Nucleus accumbens (tissue), 56 donors: ENCODE measurements at places on chromosomes 5 and 9.

GRCh38 chr9:94127806-94128205, 43.5 kb downstream of the PTPDC1 start:
- DNase-seq: no peak

DNA sequence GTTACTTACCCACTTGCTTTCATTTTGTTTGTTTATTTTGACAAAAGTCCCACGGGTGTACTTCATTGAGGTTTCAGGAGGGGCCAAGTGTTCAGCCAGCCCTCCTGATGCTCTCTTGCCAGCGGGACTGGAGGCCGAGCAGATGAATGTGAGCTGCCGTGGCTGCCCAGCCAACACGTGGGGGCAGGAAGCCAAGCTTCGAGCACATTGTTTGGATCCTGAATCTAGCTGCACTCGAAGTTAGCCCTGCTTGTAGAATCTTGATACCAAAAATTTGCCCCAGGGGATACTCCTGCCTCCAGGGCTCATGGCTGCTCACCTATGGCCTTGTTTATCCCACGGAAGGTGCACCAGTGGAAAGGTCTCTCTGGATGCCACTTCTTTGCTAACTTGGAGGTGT, 49.3 kb downstream of the RASGEF1C start:
- no peak for DNase-seq

DNA sequence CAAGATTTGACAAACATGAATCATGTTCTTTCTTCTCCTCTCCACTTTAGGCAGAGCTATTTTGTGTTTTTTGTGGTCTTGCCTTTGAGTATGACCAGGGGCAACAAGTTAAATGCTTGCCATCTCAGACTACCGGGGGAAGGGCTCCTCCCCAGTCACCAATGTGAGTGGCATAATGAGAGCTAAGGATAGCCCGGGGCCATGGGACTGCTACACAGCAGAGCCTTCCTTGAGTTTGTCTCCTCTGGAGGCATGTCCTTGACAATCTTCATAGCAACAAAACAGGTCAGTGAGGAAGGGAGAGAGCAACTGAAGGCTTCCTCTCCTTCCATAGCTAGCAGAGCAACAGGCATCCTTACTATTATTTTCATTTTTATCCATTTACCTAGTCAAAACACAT, 299.3 kb downstream of the ENC1 start:
- DNase-seq: no peak

- no peak for DNase-seq
Measured at GRCh38 chr5:22560147-22560546, 293.0 kb downstream of the CDH12 start.

GRCh38 chr5:138623053-138623452, 47.9 kb upstream of the HSPA9 start:
- no peak for DNase-seq

DNA sequence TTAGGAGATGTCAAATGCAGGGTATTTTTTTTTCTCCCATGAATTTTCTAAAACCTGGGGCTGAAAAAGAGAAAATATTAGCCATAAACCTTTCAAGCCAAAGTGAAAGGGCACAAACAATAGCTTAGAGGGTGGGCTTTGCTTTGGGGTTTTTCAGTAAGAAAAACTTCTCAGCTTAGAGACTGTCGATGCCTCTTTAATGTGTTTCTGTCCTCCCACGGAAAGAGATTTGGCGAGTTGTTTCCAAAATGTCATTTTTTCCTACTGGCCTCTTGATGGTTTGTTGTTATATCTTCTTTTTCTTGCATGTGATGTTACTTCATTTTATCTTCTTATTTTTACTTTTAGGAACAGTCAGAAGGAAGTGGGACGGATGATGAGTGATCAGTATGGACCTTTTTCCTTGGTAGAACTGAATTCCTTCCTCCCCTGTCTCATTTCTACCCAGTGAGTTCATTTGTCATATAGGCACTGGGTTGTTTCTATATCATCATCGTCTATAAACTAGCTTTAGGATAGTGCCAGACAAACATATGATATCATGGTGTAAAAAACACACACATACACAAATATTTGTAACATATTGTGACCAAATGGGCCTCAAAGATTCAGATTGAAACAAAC, 177.3 kb downstream of the SMARCA2 start:
- DNase-seq: no peak

GRCh38 chr5:150558088-150558621, 50.2 kb downstream of the NDST1 start:
- DNase-seq: no peak
